Uterus (tissue), 4 donors: ENCODE measurements at places on chromosomes 12 and 14. TPM values are rescaled to one million over a fixed set of nuclear protein-coding genes. Genes with fewer than 3 reads are reported as not detected.
A peak's percentile ranks its signal among the peaks of the same experiment; 100 is the strongest.

The METTL17 gene
- 46.6 TPM for total RNA-seq

DNA sequence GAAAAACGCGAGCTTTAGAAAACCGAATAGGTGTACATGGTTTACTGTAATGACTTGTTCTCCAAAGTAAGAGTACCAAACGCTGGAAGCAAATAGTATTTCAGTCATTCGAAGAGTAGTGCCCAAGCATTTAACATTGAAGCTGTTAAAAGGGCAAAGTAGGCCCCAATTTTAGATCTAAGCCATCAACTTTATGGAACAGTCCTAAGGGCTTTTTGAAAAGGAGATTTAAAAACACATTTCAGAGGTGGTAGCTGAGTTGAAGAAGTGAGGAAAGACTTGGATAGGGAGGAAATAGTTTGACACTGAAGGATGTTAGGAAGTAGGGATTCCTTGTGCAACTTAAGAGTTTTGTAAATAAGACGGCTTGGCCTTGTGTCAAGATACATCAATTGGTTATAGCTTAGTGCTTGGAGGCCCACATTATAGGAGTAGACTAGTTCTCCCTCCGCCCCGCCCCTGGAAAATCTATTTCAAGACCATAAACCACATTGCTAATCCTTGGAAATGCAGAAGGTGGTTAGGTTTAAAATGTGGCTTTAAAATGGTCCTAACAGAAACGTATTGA, 783 bp upstream of the TUBA1B start:
- no peaks in the 10 kb centered on the region for H3K36me3 ChIP-seq
- no peaks in the 10 kb centered on the region for H3K27me3 ChIP-seq
- H3K27ac ChIP-seq: peak overlapping the region; percentile 100
- H3K4me3 ChIP-seq: peak overlapping the region; percentile 40
- no peak for DNase-seq

GRCh38 chr12:28390761-28391385, 200.6 kb downstream of the CCDC91 start:
- no peaks in the 10 kb centered on the region for H3K36me3 ChIP-seq
- H3K27me3 ChIP-seq: no peaks in the 10 kb centered on the region
- no peaks in the 10 kb centered on the region for H3K4me1 ChIP-seq
- DNase-seq: no peak
- H3K27ac ChIP-seq: no peak overlapping the region
- no peak overlapping the region for H3K4me3 ChIP-seq

The PLEKHH1 gene
- total RNA-seq: 8.0 TPM

The TMCC3 gene
- total RNA-seq: 34.8 TPM

The GPD1 gene
- not detected for total RNA-seq

DNA sequence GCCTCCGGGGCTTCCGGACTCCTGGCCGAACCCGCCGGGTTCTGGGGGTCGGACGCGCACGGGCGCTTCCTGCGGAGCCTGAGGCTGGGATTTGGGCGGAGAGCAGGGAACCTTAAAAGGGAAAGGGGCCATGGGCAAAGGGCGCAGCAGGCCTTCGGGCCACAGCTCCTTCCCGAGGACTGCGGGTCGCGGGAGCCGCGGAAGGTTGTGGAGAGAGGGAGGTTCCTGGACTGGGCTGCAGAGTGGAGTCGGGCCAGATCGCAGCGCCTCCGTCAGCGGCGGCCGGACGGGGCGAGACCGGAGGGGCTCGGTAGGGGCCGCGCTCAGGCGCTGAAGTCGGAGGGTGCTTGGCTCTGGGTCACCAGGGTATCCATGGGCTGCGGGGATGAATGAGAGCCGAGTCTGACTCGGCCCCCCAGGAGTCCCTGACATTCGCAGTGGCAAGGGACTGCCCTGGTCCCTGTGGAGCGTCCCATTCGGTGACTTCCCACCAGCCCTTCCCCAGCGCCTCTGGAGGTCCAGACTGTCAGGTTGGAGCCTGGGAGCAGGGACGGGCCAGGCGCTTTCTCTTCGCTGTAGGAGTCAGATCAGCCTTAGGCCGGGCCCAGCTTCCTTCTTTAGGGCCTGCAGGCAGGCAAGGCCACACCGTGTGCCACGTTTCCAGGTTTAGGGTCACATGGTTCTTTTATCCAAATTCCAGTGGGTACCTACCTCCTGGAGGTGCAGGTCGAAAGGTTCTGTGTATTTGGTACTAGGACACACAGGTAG, 938 bp upstream of the SLC25A29 start:
- DNase-seq: no peak
- peak overlapping the region; percentile 75 for H3K4me3 ChIP-seq
- no peaks in the 10 kb centered on the region for H3K36me3 ChIP-seq
- no peaks in the 10 kb centered on the region for H3K27me3 ChIP-seq
- peak overlapping the region; percentile 79 for H3K27ac ChIP-seq

GRCh38 chr14:63421226-63421625, 102.5 kb upstream of the GPHB5 start:
- no peaks in the 10 kb centered on the region for H3K27me3 ChIP-seq
- peaks cover 8% of the 10 kb centered on the region for H3K4me1 ChIP-seq
- H3K27ac ChIP-seq: no peak overlapping the region
- DNase-seq: no peak
- no peaks in the 10 kb centered on the region for H3K36me3 ChIP-seq

DNA sequence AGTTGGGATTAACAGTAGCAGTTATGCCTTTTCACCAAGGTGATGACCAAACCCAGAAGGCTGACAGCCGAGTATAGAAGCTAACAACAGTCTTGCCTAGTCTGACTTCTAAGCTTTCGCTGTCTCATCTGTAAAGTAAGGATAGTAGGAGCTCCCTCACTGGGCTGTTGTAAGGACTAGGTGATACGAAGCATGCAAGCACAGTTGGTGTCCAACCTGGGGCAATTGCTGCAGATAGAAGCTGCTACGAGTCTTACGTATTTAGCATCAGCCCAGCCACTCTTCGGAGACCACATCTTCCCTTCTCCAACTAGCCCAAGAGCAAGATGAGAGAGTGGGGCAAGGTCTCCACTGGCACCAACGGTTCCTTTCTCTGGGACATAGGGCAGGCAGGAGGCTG, 6.0 kb downstream of the HAL start:
- H3K27ac ChIP-seq: no peak overlapping the region
- no peak for DNase-seq
- no peaks in the 10 kb centered on the region for H3K36me3 ChIP-seq
- H3K4me3 ChIP-seq: no peak overlapping the region

DNA sequence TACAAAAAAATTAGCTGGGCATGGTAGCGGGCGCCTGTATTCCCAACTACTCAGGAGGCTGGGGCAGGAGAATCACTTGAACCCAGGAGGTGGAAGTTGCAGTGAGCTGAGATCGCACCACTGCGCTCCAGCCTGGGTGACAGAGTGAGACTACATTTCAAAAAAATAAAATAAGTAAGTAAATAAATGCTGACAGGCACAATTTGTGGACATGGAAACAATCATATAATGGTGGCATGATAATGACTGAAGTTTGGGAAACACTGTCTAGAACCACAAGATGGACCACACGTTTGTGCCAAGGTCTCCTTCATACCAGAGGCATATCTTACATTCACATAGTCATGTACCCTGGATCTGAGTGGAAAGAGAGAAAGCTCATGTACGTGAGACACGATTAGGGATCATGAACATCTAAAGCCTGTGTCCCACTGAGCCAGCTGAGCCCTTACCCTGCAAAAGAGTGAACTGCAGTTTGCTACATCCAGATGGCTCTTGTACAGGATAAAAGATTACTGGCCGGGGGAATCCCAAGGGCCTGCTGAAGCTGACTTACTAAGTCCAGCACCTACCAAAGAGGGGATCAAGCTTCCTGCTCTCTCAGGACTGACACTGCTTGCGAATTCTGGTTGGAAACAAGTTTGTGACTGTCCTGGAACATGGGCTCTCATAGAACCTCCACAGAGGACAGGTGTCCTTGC, 62.9 kb downstream of the TRAFD1 start:
- no peak for DNase-seq
- H3K27me3 ChIP-seq: no peaks in the 10 kb centered on the region
- no peak overlapping the region for H3K4me3 ChIP-seq
- no peaks in the 10 kb centered on the region for H3K36me3 ChIP-seq

DNA sequence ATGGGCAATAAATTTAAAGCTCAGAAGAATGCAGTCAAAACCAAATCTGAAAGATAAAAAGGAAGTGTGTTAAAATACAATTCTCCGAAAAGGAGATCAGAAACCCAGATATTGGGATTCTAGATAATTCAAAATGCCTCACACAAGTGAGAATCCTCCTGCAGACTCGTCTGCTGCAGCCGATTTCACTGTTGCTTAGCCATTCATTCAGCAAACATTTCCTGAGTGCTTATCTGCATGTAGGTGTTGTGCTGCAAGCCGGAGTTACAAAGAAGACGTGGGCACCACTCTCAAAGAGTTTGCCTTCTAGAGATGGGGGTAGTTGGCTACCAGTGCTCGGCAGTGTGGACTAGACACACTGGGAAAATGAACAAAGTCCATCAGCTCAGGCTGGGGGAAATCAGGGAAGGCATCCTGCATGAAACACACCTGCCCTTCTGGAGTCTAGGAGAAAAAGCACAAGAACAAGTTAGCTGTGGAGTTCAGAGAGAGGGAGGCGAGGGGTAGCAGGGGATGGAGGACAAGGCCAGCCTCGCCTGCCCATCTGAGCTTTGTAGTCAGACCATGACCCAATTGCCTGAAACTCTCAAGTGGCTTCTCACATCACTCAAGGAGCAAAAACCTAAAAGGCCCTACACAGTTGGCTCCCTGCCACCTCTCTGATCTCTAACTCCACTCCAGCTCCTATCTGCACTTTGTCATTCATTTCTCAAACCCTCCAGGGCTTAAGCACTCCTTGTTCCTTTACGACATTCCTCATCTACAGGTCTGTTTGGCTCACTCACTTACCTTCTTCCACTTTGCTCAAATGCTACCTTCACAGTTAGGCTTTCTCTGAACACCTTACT, 310.0 kb upstream of the DDHD1 start:
- DNase-seq: no peak
- H3K27ac ChIP-seq: no peak overlapping the region

- no peaks in the 10 kb centered on the region for H3K36me3 ChIP-seq
- no peak overlapping the region for H3K27ac ChIP-seq
- no peaks in the 10 kb centered on the region for H3K4me1 ChIP-seq
- H3K4me3 ChIP-seq: no peak overlapping the region
- no peaks in the 10 kb centered on the region for H3K27me3 ChIP-seq
- no peak for DNase-seq
Measured at GRCh38 chr12:26715232-26715631, 117.8 kb downstream of the ITPR2 start.

DNA sequence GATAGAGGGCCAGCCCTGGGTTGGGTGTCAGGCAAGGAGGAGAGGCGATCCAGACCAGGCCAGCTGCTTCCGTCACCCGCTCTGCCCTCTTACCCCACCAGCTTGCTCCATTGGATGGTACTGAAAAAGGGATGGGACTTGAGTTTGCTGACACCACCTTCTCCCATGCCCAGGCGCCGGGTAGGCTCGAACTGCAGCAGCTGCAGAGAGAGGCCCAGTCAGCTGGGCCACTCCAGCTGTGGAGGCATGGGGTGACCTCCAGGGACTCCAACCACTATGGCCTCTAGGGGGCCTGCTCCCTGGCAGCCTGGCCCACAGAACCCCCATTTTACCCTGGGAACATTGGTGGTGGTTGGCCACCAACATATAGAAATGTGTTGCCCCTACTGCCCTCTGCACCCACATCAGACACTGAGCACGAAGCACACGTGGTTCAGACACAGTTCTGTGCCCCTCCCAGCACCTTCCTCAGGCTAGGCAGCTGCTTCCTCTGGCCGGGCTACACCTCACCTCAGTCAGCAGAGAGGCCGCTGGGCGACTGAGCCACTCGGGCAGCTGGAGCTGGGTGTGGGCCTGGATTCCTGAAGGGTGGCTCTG, 16.0 kb downstream of the RPS6KL1 start:
- DNase-seq: no peak
- H3K27ac ChIP-seq: no peak overlapping the region
- no peak overlapping the region for H3K4me3 ChIP-seq
- H3K36me3 ChIP-seq: no peaks in the 10 kb centered on the region

- no peaks in the 10 kb centered on the region for H3K36me3 ChIP-seq
- no peak for DNase-seq
- H3K4me1 ChIP-seq: no peaks in the 10 kb centered on the region
- H3K4me3 ChIP-seq: no peak overlapping the region
- H3K27ac ChIP-seq: no peak overlapping the region
Measured at GRCh38 chr14:92450351-92451070, 63.1 kb upstream of the RIN3 start.

- H3K27me3 ChIP-seq: no peaks in the 10 kb centered on the region
- DNase-seq: no peak
- H3K27ac ChIP-seq: no peak overlapping the region
- no peak overlapping the region for H3K4me3 ChIP-seq
- no peaks in the 10 kb centered on the region for H3K4me1 ChIP-seq
Measured at GRCh38 chr12:68378872-68379606, 46.9 kb upstream of the MDM1 start.

DNA sequence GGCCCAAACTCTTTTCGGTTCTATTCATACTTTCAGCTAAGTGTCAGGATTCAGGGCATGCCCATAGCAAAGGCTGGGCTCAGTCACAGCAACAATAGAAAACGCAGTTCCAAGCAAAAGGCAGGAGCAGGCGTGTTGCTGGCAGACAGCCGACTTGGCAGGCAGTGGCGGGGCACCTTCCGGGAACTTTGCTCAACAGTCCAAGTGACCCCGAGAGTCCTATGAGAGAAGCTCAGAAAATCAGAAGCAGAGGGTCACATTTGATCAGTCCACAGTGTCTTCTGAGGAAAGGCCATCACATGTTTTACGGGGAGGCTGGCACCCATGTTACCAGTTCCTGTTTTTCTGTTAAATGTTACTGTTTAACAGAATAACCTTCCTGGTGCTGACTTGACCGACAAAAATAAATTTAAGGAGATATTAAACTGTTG, 115.0 kb downstream of the DACT1 start:
- no peak overlapping the region for H3K4me3 ChIP-seq
- peak overlapping the region; percentile 41 for H3K27ac ChIP-seq
- H3K4me1 ChIP-seq: no peaks in the 10 kb centered on the region
- no peaks in the 10 kb centered on the region for H3K36me3 ChIP-seq
- peak; percentile 66 for DNase-seq
- no peaks in the 10 kb centered on the region for H3K27me3 ChIP-seq

DNA sequence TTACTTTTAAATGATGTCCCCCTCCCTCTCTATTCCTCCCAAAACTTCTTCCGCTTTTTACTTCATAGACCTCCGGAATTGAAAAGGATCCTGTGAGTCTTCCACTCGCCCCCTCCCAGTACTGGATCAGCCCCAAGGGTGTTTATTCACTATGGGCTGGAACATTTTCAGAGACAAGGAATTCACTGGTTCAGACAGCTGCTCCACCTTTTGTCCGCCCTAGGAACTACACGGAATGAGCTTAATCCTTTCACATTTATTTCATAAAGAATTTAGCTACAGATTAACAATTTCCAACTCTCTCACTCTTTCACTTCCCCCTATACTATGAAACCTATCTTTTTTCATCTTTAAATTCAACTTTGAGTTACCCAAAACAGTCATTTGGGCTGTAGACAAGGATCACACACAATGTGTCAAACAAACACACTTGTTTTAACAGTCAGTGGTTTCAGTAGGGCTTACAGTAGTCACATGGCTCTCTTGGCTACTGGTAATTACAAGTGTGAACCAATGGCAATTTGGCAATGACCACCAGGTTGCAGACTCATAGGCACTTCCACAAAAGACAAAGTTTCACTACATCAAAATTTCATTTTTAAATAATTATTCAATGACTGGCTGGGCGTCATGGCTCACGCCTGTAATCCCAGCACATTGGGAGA, 20.6 kb downstream of the CNIH1 start:
- no peak overlapping the region for H3K4me3 ChIP-seq
- H3K36me3 ChIP-seq: no peaks in the 10 kb centered on the region
- H3K4me1 ChIP-seq: no peaks in the 10 kb centered on the region
